ENCODE measurements at places on chromosomes 2 and 18.

- DNase-seq = no peak
Observed at GRCh38 chr2:219612577-219613286, 14.7 kb upstream of the SLC4A3 start.

GRCh38 chr18:51279367-51279984, 82.0 kb upstream of the MEX3C start:
- DNase-seq = no peak

GRCh38 chr2:240624011-240624949, 1.0 kb upstream of the GPR35 start:
- DNase-seq = no peak

GRCh38 chr2:12402440-12403139, 314.1 kb upstream of the TRIB2 start:
- no peak for DNase-seq

DNA sequence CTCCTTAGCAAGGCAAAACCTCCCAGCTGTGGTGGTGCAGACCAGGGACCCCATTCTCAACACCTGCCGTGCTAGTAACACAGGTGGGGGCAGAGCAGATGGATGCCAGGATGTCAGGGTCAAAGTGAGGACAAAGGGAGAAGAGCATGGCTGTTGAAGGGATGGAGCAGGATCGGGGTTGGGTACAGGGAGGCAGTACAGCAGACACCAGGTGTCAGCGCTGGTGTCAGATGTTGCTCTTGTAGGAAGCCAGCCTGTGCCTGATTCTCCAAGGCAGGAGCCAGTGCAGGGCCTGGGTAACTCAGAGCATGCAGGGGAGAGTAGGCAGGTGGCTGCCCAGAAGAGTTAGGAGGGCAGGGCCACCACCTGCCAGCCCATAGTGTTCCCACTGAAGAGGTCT, 222.1 kb upstream of the SPRED2 start:
- no peak for DNase-seq

- DNase-seq = no peak
Observed at GRCh38 chr2:210363261-210363660, 48.3 kb upstream of the MYL1 start.

- no peak for DNase-seq
Observed at GRCh38 chr18:2087877-2088673, 483.2 kb downstream of the METTL4 start.

- DNase-seq = peak; percentile 88
Observed at GRCh38 chr2:172442072-172442895, 14.9 kb downstream of the ITGA6 start.

- peak; percentile 16 for DNase-seq
Observed at GRCh38 chr2:230901006-230901405, 24.0 kb downstream of the GPR55 start.

DNA sequence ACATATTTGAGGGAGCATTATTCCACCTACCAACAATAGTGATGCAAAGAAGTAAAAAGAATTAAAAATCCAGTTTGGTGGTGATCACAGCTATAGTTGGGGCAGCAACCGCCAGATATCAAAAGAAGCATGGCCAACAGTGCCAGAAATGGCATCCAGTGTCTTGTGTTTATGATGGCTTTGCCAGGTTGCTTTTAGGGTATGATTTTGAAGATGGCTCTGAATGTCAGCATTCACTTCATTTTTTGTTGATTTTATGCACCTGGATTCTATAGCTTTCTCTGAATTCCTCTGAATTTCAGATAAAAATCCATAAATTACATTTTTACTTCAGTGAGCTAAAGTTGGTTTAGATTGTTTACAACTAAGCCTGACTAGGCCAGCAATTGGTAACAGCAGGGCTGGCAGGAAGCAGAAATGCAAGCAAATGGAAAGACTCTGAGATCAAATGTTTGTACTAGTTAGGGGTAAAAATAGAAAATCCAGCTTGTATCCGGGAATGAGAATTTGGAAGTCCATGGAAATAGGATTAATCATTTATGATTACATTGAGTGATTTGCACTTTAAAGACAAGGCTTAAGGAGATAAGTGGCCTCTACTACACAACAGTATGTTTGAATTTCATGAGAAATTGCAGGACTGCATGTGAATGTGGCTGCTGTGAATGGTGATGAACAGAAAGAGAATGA, 40.4 kb downstream of the COL3A1 start:
- no peak for DNase-seq

- DNase-seq = peak; percentile 37
Observed at GRCh38 chr2:64203858-64204632, 59.8 kb upstream of the PELI1 start.

DNA sequence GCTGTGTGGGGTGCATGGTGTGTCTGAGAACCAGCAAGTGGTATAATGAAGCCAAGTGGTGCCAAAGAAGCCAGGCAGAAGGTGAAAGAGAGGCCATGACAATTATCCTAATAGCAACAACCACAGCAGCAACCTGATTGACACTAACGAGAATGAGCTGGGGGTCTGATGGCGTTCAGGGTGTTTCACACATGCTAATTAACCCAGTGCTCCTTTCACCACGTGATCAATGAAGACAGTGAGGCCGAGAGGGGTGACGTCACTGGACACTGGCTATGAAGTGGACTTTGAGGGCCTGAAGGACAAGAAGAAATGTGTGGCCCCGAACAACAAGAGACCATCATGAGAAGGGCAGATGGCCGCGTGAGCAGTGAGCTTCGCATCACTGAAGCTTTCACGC, 364.4 kb upstream of the ID2 start:
- DNase-seq = peak; percentile 13

- DNase-seq = no peak
Observed at GRCh38 chr18:33828949-33829348, 250.9 kb downstream of the ASXL3 start.

- DNase-seq = no peak
Observed at GRCh38 chr2:10089565-10090190, 9.5 kb upstream of the CYS1 start.

GRCh38 chr2:144357623-144358373, 162.1 kb downstream of the ZEB2 start:
- no peak for DNase-seq

GRCh38 chr2:204892506-204893255, 347.4 kb downstream of the PARD3B start:
- DNase-seq = no peak

GRCh38 chr18:62531078-62531477, 8.3 kb downstream of the ZCCHC2 start:
- DNase-seq = no peak

GRCh38 chr2:44515416-44515815, 153.7 kb downstream of the CAMKMT start:
- DNase-seq = no peak

- peak; percentile 28 for DNase-seq
Observed at GRCh38 chr18:6482198-6482977, 67.7 kb upstream of the L3MBTL4 start.

DNA sequence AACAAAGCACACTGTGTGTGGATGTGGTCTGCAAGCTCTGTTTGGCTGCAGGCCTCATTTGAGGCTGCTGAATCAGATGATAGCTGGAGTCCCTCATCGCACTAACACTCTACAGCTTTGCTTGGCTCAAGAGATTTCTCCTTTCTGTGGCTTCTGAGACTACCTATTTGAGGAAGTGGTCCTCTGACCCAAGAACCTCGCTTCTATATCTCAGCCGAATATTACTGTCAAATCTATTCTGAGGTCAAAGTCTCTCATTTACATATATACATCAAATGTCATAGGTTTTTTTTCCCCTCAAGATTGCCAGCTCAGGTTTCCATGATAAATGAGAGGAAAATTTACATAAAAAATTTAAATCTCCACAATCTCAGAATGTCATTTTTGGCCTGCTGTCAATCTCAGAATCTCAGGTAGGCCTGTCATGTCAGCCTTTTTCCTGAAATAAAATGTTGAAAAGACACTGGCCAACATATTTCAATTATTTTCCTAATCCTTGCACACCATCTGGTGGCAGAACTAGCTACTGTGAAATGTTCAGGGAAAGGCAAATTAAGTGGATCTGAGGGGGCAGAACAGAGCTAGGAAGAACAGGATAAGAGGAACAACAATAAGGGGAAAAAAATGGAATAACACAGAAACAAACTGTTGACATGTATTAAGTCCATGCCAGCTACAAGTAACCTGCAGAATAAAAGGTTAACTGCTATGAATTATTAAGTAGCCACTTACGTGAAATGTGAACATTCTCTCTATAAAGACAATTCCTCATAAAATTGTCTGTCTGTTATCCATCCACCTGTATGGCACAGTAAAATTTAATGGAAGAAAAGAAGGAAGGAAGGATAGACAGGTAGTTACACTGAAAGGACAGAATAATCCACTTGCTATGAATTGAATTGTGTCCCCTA, 39.3 kb downstream of the AP1S3 start:
- no peak for DNase-seq

- no peak for DNase-seq
Observed at GRCh38 chr2:12950957-12951656, 234.4 kb downstream of the TRIB2 start.

DNA sequence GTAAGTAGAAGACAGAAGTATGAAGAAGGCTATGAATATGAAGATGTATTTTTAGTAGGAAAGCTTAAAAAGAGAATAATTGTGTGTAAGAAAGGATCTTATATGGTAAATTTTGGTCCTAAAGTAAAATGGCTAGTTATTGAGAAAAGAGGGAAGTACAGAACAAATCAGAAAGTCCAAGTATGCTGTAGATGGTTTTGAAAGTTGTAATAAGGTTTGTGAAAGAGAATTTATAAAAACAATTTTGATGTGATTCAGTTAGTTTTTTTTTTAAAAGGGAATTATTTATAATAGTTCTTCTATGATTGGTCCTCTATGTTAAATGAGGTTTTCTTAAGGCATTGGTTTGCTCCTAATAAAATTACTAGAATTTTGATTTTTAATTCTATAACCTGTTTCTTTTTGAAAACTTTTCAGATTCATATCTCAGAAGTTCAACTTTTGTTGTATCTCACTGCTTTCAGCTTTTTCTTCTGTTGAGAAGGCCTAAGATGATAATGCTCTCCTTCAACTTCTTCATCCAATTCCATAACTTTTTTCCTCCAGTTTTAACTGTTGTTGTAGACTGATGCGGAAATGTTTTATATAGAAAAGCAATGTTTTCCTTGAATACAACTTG, 322.7 kb downstream of the NOL4 start:
- DNase-seq = no peak

GRCh38 chr2:149601141-149601796, 13.7 kb upstream of the MMADHC start:
- no peak for DNase-seq

DNA sequence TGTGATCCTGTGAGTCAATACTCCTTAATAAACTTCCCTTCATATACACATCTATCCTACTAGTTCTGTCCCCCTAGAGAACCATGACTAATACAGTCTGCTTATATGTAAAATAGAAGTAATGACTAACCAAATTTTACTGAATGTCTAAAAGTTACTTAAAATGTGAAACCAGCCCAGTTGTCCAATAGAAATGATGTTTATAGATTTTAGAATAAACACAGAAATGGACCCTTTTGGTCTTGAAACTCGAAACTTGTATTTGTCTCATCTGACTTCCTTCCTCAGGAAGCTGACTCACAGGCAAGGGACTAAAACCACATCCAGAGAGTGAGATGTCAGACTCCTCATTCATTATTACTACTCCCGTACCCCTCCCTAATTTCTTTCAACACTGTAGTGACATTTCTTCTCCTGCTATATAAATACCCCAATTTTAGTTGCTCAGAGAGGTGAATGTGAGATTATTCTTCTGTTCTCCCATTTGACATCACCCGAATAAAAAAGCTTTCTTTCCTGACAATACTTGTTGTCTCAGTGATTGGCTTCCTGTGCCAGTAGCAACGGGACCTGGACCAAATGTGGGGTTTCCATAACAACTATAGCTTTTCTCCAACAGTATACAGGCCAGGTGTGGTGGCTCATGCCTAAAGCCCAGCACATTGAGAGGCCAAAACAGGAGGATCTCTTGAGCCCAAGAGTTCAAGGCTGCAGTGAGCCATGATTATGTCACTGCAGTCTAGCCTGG, 486.0 kb downstream of the ERBB4 start:
- DNase-seq = no peak

DNA sequence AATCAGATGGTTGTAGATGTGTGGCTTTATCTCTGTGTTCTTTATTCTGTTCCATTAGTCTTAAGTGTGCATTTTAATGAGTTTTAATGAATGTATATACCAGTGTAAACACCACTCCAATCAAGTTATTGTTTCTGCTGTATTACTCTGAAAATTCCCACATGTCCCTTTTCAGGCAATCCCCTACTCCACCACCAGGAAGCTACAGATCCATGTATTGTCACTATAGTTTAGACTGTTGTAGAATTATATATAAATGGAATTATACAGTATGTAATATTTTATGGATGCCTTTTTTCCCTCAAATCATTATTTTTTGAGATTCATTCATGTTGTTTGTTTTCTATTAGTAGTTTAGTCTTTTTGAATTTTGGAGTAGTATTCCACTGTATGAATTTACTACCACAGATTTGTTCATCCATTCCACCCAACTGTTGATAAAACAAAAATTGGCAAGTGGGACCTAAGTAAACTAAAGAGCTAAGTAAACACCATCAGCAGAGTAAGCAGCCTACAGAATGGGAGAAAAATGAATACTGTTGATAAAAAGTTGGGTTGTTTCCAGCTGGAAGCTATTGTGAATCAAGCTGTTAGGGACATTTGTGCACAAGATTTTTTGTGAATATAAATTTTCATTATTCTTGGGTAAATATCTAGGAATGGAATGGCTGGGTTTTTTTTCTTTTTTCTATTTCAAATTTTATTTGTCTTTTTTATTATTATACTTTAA, 262.0 kb downstream of the CAMKMT start:
- no peak for DNase-seq

DNA sequence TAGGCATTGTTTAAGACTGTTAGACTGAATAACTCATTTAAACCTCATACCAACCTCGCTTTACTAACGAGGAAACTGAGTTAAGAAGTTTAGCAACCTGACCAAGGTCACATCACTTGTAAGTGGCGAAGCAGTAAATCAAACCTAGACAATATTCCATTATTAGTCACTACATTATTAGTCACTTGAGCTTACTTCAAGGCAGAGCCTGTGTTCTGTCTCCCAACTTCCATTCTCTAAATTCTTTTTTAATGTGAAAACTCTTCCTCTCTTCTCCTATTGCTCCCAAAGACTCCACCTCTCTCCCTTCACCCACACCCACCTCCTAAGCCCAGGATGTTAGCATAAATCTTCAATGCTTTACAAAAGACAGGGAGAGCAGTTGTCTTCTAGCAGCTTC, 156.5 kb downstream of the ARL6IP6 start:
- DNase-seq = no peak

- no peak for DNase-seq
Observed at GRCh38 chr2:233989221-233989858, 61.2 kb upstream of the SPP2 start.

Measured in colonic mucosa (tissue), 4 donors.